Peyer's patch (tissue), 4 donors: ENCODE measurements at places on chromosomes 11 and 22. TPM values are rescaled to one million over a fixed set of nuclear protein-coding genes. Genes with fewer than 3 reads are reported as not detected.

DDX6 gene
- total RNA-seq = 65.0 TPM

MYO7A gene
- 15.7 TPM for total RNA-seq

DRICH1 gene
- total RNA-seq = 1.1 TPM

PGR gene
- 1.7 TPM for total RNA-seq
